NCI-H510A (cell line): ENCODE measurements at places on chromosomes 16 and 17.

DNA sequence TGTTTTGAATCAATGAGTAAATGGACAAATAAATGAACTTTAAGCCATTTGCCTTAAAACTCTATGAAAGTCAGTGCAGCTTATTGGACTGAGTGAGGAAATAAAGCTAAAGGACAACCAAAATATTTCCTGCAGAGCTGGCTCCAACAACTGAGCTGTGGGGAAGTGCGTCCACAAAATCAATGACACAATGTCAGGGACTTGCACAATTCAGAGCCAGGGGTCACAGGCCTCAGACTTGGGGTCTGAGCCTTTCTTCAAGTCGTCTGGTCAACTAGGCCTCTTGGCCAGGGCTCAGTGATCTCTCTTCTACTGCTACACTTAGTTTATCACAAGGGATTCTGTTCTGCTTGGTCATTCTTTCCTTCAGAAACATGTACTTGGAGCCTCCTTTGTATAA, 26.2 kb upstream of the RHBDL3 start:
- no peak for DNase-seq

GRCh38 chr17:31144428-31144827, 49.7 kb downstream of the NF1 start:
- DNase-seq: no peak

- DNase-seq: no peak
These were observed 43.6 kb downstream of the RPA1 start for GRCh38 chr17:1873418-1873817.

DNA sequence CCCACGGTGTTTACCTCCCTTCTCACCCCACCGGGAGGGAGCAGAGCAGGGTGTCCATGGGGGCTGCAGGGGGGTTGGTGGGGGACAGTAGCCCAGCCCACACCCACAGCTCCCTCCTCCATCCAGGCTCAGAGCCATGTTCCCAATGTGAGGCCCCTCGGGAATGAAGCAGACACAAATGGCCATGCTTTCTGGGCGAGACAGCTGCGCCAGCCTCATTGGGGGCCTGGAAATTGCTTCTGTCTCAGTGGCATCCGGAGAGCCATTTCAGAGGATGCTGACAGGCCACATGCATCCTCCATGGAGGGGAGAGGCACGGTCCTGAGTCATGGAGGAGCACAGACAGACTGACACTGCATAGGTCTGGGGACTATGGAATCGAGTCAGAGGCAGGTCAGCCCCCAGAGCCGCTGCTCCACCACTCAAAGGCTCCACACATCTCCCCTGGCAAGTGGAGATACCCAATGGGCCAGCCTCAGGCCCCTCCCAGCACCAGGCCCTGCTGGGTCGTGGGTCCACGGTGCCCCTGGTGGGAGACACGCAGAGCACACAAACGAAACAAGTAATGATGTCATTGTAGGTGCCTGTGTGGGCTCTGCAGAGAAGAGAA, 59.6 kb upstream of the ENPP7 start:
- DNase-seq: no peak

DNA sequence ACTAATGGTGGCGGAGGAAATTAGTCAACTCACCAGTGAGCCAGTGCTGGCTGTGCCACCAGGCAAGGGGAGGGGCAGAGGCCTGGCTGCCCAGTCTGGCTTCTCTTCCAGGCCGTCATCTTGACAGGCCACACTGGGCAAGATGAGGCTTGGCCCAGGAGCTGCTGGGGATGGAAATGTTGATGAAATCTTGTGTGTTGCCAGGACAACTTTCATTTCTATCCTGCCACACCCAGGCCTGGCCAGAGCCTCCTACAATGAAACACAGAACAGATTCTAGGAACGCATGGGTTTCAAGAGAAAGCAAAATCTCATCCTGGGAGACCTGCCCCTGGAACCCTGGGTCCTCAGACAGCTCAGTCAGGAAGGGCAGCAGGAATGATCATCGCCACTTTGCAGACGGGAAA, 9.3 kb downstream of the HEXIM2 start:
- no peak for DNase-seq

DNA sequence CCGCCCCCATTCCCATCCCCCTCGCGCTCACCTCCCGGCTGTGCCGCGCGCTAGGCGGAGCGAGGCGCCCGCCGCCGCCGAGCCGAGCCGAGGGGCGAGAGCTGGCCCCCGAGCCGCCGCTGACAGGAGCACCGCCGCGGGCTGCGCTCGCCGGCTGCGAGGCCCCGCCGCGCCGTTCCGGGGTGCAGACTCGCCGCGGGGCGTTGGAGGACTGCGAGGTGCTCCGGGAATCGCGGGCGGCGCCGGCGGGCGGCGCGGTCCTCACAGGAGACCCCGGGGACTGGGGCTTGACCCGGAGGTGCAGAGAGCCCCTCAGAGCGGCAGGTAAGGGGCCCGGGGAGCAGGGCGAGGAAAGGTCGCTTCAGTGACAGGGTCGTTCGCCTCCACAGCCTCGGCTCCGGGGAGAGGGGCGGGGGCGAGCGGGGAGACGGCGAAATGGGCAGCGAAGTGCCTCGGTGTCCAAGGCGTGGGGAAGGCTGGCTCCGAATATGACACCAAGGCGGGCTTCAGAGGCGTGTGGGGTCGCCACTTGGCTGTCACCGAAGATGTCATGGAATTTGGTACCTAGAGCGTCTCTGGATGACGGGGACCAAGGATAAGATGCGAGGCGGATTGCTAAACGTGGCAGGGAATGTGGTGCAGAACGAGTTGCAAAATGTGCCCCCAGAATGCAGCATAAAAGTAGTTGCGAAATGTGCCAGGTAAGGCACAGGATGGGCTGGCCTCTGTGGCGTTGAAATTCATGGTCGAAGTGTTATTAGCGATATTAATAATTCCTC, 580 bp downstream of the TANC2 start:
- no peak for DNase-seq

DNA sequence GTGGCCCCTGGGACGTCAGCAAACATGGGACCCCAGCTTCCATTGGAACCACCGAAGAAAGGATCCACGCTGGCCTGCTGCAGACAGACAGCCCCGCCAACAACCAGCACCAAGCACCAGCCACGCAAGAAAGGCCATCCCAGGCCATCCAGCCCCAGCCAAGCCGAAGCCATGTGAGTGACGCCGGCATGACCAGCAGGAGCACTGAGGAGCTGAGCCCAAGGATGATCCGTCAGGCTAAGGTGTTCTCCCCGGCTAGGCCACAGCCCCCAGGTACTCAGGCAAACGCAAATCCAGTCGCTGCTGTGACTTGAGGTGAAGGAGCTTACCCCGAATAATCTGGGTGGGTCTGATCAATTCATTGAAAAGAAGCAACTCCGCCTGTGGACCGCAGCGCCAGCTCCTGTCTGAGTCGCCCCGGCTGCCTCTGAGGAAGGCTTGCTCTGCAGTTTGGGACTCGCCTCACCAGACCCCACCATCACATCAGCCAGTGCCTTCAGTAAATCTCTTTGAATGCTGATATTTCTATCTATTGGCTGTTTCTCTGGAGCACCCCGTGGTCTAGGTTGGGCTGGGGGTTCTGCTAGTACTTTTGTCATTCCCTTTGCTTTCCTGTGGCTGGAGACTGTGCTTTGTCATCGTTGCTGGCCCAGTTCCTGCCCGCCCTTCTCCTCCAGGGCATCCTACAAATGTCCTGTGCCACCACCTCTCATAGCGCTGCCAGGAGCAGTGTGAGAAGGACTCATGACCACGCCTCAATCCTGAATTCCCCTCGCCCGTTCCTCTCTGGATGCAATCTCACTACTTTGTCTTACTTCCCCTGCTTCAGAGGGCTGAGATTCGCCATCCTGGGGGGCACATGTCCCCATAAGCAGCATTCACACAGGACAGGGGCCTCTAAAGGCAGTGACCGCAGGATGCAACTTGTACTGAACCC, 8.1 kb upstream of the CBX2 start:
- no peak for DNase-seq

DNA sequence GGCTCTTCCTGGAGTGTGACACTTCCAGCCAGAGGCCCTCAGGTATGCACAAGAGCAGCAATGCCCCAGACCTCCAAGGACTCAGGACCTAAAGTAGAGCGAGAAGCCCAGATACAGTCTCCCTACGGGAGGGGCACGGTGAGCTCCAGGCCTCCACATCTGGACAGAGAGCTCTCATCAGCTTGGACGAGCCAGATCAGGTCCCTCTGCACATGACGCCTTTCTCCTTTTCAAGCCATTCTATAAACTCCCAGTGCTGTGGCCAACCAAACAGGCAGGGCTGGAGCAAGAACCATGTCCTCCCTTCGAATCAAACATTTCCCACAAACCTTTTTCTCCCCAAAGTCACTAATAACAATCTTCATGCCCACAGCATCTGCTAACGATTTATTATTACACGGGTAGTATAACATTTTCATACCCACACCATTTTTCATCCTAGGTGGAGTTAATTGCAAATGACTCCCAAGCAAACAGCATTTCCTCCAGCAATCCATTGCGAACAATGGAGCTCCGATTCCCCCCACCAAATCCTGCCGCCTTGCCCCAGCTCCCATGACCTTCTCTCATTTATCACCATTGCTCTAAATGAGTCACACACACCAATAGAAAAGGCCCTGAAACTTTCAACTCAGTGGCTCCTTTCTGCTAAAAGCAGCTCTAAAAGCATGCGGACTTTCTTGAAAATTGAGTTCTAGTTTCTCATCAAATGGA, 24.2 kb upstream of the NLRP1 start:
- no peak for DNase-seq

DNA sequence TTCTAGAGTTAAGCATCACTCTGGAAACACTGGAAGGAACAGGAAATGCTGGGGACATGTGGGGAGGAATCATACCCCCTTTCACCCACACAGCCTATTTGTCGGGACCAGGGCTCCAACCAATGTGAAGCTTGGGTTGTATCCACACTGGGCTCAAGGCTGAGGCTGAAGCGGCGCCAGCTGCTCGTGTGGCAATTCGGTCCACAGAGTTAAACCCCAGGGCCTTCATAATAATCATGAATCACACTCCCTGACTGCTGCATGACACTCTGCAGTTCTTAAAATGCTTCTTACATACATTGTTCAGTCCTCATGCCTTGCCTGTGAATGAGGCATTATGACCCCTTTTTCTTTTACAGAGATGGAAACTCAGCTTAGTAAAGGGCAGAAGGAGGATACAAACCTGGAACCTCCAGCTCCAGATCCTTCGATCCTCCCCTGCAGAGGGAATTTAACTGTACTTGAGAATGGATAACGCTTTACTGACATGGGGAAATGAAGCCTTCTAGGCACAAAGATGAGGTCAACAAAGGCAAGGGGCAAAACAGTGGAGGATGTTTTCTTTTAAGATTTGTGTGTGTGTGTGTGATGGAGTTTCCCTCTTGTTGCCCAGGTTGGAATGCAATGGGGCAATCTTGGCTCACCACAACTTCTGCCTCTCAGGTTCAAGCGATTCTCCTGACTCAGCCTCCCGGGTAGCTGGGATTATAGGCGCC, 72.7 kb downstream of the SOX9 start:
- no peak for DNase-seq

GRCh38 chr16:47627085-47627639, 166.0 kb downstream of the PHKB start:
- no peak for DNase-seq

DNA sequence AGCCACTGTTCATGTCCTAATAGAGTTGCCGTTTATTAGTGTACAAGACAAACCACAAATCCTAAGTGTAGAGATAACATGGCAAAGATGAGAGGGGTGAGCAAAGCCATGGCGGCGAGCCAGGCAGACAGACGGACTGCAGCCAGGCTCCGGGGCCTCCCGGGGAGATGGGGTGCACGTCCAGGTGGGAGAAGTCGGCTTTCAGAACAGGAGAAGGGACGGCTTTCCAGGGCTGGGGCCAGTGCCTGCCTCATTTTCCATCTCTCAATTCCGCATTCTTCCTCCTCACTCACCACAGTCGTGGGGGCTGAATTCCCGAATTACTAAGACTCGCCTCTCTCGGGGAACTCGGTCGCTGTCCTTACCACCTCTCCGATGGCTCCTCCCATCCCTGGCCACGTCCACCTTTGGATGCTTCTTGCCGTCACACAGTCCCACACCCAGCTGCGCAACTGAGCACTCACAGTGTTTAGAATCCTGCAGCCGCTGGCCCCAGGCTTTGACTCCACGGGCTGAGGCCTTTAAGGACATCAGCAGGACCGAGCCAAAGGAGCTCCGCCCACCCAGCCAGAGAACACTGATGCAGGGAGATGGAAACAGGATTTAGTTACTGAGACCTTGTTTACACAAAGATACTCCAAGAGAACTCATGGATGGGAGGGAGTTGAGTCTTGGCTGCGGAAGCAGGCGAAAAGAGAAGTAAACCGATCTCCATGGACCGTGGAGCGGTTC, 59.7 kb downstream of the RNF112 start:
- peak; percentile 92 for DNase-seq

- DNase-seq: no peak
These were observed 62.8 kb upstream of the SIAH1 start for GRCh38 chr16:48447940-48448536.

- no peak for DNase-seq
These were observed 1.7 kb downstream of the AOC2 start for GRCh38 chr17:42845918-42846593.

DNA sequence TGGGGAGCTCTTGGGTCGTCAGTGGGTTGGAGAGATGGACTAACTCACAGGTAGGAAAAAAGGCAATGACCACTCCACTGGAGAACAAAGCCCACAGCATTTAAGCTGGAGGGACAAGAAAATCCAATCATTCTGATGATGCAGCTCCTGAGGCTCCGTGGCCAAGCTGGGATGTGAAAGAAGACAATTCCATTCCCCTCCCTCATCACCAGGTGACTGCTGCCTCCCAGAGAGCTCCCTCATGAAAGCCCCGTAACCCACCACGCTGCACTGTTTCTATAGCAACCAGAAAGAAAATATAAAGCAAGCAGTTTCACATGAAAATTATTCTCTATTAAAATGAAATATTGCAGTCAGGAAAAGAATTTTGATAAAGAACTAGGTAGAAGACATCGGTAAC, 15.2 kb downstream of the ANKRD11 start:
- no peak for DNase-seq

DNA sequence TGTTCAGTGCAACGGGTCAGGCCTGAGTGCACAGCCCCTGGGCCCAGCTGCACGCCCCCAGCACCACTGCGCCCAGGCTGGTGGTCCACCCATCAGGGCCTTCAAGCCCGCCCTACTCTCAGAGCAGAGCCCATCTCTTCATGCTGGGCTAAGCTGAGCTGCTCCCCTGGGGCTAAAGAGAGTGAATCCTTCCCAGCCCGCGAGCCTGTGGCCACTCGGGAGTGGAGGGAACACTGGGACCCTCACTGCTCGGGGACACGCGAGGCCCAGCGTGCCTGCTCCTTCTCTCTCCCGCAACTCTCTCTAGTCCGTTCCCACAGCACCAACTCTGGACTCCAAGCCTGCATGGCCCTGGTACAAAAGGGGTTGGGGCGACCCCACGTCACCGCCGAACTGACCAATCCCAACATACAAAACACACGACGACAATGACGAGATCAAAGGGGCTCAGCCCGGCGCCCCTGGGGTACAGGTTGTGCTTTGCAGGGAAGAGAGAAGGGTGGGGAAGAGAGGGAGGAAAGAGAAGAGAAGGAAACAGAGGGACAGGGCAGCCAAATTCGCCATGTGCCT, 4.1 kb upstream of the SIRT7 start:
- DNase-seq: no peak

- DNase-seq: no peak
These were observed 6.1 kb downstream of the PYCARD start for GRCh38 chr16:31196324-31197088.
